NCI-H1417 treated with DMSO at 0.1 percent for 48 hours (cell line): ENCODE measurements at places on chromosomes 12 and 14.
A peak's percentile ranks its signal among the peaks of the same experiment; 100 is the strongest.

GRCh38 chr14:91674911-91675310 is 57.0 kb downstream of the CATSPERB start:
- no peak for DNase-seq

DNA sequence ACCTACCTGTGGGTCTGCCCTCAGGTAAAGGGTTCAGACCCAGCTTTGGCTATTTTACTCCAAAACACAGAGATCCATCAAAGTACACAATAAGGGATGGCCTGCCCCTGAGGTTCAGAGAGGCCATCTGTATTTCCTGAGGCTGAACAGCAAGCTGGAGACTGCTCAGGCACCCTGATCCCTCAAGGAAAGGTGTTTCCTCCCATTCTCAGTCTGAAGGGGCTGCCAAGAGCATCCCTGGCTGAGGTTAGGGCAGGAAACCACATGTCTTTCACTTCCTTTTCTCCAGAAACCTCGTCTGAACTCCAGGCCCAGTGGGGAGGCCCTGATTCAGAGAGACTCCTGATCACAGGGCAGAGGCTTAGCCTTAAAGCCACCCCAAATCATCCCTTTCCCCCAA is 1.5 kb downstream of the RILPL1 start:
- DNase-seq = no peak

DNA sequence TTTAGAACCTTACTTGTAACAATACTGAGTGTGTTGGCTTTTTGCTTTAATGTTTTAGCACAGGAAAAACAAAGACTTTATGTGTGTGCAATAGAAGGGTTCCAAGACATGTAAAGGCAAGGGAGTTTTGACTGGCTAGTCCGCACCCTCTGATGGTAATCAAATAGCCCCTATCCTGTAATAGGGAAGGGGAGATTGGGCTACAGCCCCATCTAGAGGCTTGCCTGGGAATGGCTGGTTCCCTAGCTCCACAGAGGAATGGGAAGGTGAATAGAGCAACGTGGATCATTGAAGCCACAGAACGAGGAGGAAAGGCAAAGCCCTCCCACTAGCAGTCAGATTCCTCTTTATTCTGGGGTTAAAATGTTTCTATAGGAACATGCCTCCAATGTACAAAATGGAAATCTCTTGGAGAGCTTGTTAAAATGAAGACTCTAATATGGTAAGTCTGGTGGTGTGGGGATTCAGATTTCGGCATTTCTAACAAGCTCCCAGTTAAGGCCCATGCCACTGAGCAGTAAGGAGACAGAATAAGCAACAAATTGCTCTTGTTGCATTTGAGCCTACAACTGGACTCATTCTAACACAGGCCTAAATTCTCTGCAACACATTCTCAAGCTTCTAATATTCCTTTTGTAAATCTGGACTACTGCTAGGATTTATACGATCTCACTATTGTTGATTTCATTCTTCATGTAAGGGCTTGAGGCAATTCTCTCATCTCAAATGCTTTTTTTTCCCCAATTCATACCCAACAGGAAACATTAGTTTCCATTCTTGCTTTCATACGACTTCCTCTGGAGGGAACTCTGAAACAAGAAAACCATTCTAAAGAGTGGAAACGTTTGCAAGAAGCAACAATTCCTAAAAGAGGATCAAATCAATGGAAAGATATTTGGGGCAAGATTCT is 57.1 kb downstream of the NIN start:
- DNase-seq = no peak

DNA sequence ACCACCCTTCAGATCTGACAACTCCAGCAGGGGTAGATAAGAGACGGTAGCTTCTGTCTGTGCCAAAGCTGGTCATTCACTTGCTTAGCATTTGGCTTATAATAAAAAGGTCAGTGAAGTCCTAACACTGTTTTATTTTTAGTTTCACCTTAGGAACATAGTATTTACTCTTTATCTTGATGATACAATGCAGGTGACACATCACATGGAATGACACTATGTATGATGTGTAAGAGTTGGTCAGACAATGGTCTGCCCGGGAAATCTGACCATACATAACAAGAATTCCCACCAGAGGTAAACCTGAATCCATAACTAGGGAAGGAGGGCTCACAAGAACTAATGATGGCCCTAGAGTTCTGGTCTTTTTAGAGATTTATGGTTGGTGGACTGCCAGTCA is 66.6 kb downstream of the IFNG start:
- no peak for DNase-seq

GRCh38 chr14:42045383-42045782 is 438.7 kb downstream of the LRFN5 start:
- DNase-seq = no peak

GRCh38 chr14:76491172-76491930 is 115.4 kb downstream of the ESRRB start:
- no peak for DNase-seq

GRCh38 chr12:130633771-130634170 is 82.3 kb downstream of the RIMBP2 start:
- peak; percentile 71 for DNase-seq

GRCh38 chr12:28569698-28570411 is 379.6 kb downstream of the CCDC91 start:
- no peak for DNase-seq

DNA sequence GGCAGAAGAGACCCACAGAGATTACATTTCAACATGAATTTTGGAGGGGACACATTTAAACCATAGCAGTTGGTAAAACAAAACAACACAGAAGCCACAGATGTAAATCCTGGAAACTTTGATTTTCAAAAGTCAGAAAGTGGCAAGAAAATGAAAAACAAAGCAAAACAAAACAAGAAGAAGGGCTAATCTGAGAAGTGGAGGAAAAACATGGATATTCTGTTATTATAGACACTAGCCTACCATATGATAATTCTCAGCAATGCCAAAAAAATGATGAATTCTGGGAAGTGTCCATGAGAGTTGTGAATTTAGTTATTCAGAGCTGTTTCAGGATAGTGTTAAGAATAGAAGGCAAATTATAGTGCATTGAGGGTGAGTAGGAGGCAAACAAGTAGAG is 192.3 kb downstream of the TRHDE start:
- no peak for DNase-seq

DNA sequence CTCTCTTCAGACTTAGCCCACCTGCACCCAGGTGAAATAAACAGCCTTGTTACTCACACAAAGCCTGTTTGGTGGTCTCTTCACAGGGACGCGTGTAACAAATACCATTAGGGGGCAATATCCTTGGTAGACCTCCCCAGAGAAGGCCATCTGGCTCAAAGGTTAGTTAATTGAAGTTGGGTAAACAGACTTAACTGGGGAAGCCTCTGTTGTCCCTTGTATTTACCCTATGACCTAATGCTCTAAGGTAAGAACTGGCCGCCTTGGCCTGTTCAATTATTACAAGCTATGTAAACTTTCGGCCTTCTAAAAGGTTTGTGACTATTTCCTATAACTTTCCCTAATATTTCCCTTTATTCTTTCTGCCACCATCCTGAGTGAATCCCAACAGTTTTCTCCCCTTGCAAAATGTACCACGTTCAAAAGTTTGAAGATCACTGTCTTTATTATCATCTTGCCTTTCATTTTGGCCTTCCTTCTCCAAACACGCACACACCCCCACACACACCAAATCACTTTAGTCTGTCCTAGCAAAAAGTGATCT is 15.3 kb upstream of the LYZ start:
- DNase-seq = no peak

DNA sequence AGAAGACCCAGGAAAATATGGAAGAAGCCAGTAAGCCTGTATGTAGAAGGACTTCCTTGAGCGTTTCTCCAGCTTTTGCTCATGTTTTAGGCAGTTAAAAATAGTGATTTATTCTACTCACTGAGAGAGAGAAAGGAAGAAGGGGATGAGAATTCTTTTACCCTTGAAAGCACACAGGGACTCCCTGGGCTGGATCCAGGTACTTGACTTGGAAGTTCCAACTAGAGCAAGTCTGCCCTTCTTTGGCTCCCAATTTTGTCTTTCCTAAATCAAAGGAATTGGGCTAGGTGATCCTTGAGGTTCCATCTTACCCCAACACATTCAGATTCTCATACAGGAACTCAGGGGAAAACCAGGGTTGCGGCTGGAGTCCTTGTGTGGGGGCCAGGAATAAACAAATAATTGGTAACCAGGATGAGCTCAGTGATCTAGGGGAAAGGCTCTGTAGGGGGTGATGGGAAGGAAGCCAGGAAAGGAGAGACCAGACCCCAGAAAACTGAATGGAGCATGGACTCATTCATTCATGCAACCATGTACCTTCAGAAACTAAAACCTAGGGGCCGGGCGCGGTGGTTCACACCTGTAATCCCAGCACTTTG is 11.5 kb upstream of the ITGA5 start:
- no peak for DNase-seq

DNA sequence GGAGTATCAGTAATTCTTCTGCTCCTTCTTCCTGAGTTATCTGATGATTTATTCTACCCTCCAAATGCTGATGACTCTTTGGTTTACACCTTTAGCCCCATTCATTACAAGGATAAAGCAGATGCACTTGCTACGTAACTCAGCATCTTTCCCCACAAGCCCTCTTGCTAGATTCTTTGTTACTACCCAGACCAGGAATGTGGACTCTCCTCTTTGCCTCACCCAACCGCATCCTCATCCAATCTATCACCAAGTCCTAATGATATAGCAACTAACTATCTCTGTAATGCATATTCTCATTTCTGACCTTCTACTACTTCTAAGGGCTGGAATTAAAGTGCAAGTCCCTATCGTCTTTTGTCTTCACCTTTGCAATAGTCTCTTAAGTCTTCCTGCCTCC is 9.2 kb downstream of the KRT1 start:
- DNase-seq = no peak

DNA sequence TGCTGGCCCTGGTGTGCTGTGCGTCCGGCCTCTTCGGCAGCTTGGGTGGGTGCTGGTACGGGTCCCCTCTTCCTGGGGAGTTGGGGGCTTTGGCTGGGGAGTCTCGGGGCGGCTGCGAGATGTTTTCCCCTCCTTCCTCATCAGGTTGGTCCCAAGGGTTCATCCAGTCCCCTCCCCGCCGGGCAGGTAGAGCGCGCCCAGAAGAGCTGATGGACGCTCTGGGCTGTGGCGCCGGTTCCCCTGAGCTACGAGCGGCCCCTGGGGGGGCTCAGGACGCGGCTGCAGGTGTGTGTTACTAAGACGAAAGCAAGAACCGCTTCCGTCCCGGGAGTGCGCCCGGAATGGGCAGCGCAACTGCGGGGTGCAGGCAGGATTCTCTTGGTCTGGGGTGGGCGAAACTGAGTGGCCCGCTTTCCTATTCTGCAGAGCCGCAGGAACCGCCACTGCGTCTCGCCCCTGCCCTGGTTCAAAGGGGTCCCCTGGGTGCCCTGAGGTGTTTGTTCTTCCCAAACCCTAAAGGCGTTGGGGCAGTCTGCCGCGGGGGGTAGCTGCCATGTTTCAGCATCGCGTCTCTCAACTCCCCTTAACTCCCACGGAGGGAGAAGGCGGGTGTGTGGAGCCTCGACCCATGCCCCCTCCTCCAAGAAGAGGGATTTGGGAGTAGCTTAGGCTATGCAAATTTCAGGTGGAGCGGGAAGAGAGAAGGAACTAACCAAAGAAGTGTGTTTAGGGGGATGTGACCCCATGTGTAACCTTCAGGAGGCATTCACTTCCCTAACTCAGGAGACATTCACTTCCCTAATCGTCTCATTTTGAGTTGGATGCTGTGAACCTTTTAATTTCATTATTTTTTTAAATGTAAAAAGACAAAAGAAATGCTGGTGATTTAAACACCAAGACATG is 1.2 kb downstream of the SLC24A4 start:
- no peak for DNase-seq

DNA sequence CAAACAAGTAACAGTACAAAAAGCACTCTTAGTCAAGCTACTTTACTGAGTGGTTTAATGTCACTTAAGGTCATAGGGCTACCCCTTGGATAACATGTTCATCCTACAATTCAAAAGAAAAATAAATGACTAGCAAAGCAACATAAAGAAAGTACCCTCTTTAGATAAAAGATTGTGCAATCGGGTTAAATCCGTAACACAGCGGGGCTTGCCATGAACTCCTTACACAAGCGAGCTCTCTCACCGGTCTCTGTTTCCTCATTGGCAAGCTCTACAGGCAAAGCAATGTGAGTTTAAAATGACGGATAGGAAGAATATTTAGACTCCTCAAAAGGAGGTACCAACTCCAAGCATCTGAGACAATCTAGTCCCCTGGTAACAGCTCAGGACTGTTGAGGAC is 140.6 kb downstream of the EGLN3 start:
- DNase-seq = no peak

GRCh38 chr12:32895688-32896431 is 717 bp downstream of the PKP2 start:
- no peak for DNase-seq
